ENCODE measurements at places on chromosomes 3 and 15.

GRCh38 chr3:59518283-59519055 lies 468.6 kb upstream of the CFAP20DC start:
- no peaks in the 10 kb centered on the region for H3K36me3 ChIP-seq
- no peak for DNase-seq
- H3K27ac ChIP-seq: no peak overlapping the region

DNA sequence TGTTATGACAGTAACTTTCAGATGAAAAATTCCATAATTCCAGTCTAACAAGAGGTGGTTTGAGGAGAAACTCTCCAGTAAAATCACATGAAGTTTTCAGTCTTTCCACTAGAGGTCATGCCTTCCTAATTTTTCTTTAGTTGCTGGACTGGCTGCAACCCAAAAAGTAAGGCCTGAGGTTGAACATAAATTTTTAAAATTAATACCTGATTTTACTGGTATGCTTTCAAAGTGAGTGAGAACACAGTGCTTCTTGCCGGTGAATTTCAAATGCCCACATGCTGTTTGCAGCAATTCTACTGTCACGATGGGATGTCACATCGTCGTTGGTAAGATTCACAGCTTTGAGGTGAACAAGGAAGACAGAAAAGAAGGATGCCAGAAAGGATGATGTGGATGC lies 89.0 kb upstream of the FGF12 start:
- peaks cover 3% of the 10 kb centered on the region for H3K27me3 ChIP-seq
- no peak overlapping the region for H3K27ac ChIP-seq
- H3K4me3 ChIP-seq: no peak overlapping the region
- H3K36me3 ChIP-seq: no peaks in the 10 kb centered on the region
- no peaks in the 10 kb centered on the region for H3K4me1 ChIP-seq

DNA sequence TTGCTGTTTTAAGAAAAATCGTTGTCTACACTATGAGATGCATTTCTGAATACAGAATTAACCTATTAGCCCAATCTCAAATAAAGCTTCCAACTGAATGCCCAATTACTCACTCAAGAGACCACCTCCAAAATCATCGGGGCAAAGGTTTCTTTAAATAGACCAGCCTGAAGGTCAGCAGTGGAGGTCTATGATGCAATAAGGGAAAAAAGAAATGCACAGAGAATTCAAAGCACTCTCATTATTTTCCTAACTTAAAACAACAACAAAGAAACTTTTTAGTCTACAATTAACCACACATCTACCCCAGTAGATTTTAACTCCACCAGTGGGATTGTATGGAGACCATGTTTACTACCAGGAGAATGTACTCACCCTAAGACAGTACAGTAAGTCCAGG lies 657.7 kb upstream of the CCDC54 start:
- no peaks in the 10 kb centered on the region for H3K4me1 ChIP-seq
- no peaks in the 10 kb centered on the region for H3K27me3 ChIP-seq
- DNase-seq: no peak
- no peak overlapping the region for H3K27ac ChIP-seq

- H3K27me3 ChIP-seq: no peaks in the 10 kb centered on the region
- H3K4me1 ChIP-seq: no peaks in the 10 kb centered on the region
- no peak overlapping the region for H3K27ac ChIP-seq
Observed at GRCh38 chr3:38600551-38600950, 48.9 kb downstream of the SCN5A start.

DNA sequence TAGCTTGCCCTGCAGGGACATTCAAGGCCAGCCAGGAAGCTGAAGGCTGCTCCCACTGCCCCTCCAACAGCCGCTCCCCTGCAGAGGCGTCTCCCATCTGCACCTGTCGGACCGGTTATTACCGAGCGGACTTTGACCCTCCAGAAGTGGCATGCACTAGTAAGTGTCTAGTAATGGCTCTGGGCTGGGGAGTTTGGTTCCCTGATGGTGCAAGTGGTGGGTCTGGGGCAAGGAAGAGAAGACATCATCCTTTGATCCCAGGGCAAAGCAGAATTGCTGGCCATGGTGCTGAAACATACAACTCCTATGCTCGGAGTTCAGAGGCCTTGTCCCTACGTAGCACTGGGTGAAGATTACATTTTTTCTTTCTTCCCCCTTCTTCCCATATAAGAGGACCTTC lies 311.4 kb downstream of the EPHB1 start:
- H3K4me1 ChIP-seq: no peaks in the 10 kb centered on the region
- no peaks in the 10 kb centered on the region for H3K27me3 ChIP-seq
- H3K4me3 ChIP-seq: no peak overlapping the region
- DNase-seq: peak; percentile 76
- H3K27ac ChIP-seq: no peak overlapping the region

- H3K4me1 ChIP-seq: peaks cover 13% of the 10 kb centered on the region
- no peak overlapping the region for H3K4me3 ChIP-seq
- no peaks in the 10 kb centered on the region for H3K36me3 ChIP-seq
- DNase-seq: no peak
- H3K27me3 ChIP-seq: no peaks in the 10 kb centered on the region
Observed at GRCh38 chr15:81284256-81285031, 39.5 kb downstream of the STARD5 start.

- no peak overlapping the region for H3K27ac ChIP-seq
- DNase-seq: no peak
- H3K36me3 ChIP-seq: no peaks in the 10 kb centered on the region
- peaks cover 8% of the 10 kb centered on the region for H3K27me3 ChIP-seq
- H3K4me1 ChIP-seq: no peaks in the 10 kb centered on the region
- H3K4me3 ChIP-seq: no peak overlapping the region
Observed at GRCh38 chr15:71338265-71338664, 223.0 kb downstream of the THSD4 start.

- no peak overlapping the region for H3K4me3 ChIP-seq
- peaks cover 3% of the 10 kb centered on the region for H3K27me3 ChIP-seq
- H3K36me3 ChIP-seq: no peaks in the 10 kb centered on the region
- DNase-seq: no peak
- H3K27ac ChIP-seq: no peak overlapping the region
Observed at GRCh38 chr3:123290962-123291361, 89.2 kb downstream of the SEC22A start.

GRCh38 chr15:62390791-62391640 lies 225.9 kb upstream of the C2CD4B start:
- H3K4me1 ChIP-seq: peaks cover 30% of the 10 kb centered on the region
- H3K4me3 ChIP-seq: peak overlapping the region; percentile 90
- peak; percentile 30 for DNase-seq
- peak overlapping the region; percentile 45 for H3K27ac ChIP-seq

DNA sequence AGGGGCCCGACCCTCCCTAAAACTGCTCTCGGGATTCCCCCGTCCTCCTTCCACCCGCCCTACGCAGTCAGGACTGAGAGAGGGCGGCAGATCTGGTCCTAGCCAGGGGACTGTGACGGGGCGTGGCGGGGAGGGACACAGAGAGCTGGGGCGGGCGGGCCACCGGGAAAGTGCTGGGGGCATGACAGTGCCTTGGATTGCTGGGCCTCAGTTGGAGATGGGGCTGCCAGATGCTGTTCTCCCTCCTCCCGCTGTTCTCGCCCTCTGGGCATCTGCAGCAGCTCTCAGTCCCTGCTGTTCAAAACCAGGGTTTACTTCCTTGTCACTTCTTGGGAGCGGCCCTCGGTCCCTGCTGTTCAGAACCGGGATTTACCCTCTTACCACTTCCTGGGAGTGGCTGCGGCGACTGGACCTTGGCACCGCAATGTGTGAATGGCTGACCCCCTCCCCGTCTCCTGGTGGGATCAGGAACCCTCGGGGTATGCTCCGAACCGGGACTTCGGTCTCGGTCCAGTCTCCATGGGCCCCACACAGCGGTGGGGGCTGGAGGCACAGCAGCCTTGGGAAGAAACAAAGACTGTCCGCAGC lies 1.8 kb upstream of the RPP25 start:
- H3K36me3 ChIP-seq: no peaks in the 10 kb centered on the region
- no peak overlapping the region for H3K4me3 ChIP-seq
- DNase-seq: no peak
- no peaks in the 10 kb centered on the region for H3K27me3 ChIP-seq
- no peaks in the 10 kb centered on the region for H3K4me1 ChIP-seq
- no peak overlapping the region for H3K27ac ChIP-seq

GRCh38 chr15:48868023-48868422 lies 9.9 kb upstream of the EID1 start:
- H3K4me3 ChIP-seq: no peak overlapping the region
- H3K4me1 ChIP-seq: no peaks in the 10 kb centered on the region
- peaks cover 4% of the 10 kb centered on the region for H3K27me3 ChIP-seq
- H3K36me3 ChIP-seq: no peaks in the 10 kb centered on the region

- no peak overlapping the region for H3K27ac ChIP-seq
- H3K4me3 ChIP-seq: no peak overlapping the region
- peaks cover 19% of the 10 kb centered on the region for H3K4me1 ChIP-seq
- no peaks in the 10 kb centered on the region for H3K36me3 ChIP-seq
Observed at GRCh38 chr15:93709708-93710107, 521.7 kb upstream of the MCTP2 start.

GRCh38 chr3:35785234-35785888 lies 146.0 kb downstream of the ARPP21 start:
- no peaks in the 10 kb centered on the region for H3K4me1 ChIP-seq
- no peak overlapping the region for H3K4me3 ChIP-seq
- peaks cover 95% of the 10 kb centered on the region for H3K36me3 ChIP-seq
- no peak overlapping the region for H3K27ac ChIP-seq

- H3K4me3 ChIP-seq: no peak overlapping the region
- DNase-seq: peak; percentile 69
- no peak overlapping the region for H3K27ac ChIP-seq
- no peaks in the 10 kb centered on the region for H3K4me1 ChIP-seq
- H3K36me3 ChIP-seq: no peaks in the 10 kb centered on the region
- H3K27me3 ChIP-seq: no peaks in the 10 kb centered on the region
Observed at GRCh38 chr3:128969993-128970739, 23.7 kb downstream of the CFAP92 start.

GRCh38 chr3:186044968-186045367 lies 63.9 kb downstream of the ETV5 start:
- H3K36me3 ChIP-seq: peaks cover 18% of the 10 kb centered on the region
- H3K27me3 ChIP-seq: peaks cover 7% of the 10 kb centered on the region
- no peak overlapping the region for H3K4me3 ChIP-seq
- no peaks in the 10 kb centered on the region for H3K4me1 ChIP-seq
- no peak for DNase-seq

- DNase-seq: no peak
- no peaks in the 10 kb centered on the region for H3K36me3 ChIP-seq
- no peaks in the 10 kb centered on the region for H3K27me3 ChIP-seq
- no peaks in the 10 kb centered on the region for H3K4me1 ChIP-seq
Observed at GRCh38 chr3:67192466-67192865, 194.4 kb downstream of the KBTBD8 start.

- H3K27me3 ChIP-seq: no peaks in the 10 kb centered on the region
- no peak for DNase-seq
- no peak overlapping the region for H3K4me3 ChIP-seq
- no peaks in the 10 kb centered on the region for H3K36me3 ChIP-seq
- no peaks in the 10 kb centered on the region for H3K4me1 ChIP-seq
Observed at GRCh38 chr15:41913256-41913655, 19.4 kb upstream of the SPTBN5 start.

DNA sequence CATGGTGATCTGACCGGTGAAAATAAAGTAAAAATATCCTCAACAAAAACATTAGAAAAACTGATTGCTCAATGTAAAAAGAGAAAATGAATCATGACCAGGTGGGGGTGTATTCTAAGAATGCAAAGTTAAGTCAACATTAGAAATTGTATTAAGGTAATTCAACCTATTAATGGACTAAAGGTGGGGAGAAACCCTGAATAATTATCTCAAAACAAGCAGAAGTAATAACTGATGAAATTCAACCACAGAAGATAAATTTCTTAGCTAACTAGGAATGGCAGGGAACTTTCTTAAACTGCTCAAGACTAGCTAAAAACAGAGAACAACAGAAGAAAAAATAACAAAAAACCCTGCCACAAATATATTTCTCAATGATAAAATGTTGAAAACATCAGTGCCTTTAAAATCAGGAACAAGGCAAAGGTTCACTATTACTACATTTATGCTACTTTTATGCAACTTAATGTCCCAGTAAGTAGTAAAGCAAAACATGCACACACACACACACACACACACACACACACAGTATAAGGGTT lies 204.4 kb upstream of the THBS1 start:
- no peaks in the 10 kb centered on the region for H3K4me1 ChIP-seq
- H3K36me3 ChIP-seq: no peaks in the 10 kb centered on the region
- H3K27ac ChIP-seq: no peak overlapping the region
- no peak overlapping the region for H3K4me3 ChIP-seq
- peaks cover 5% of the 10 kb centered on the region for H3K27me3 ChIP-seq
- no peak for DNase-seq
